ENCODE measurements at places on chromosomes 6 and 20.
A peak's percentile ranks its signal among the peaks of the same experiment; 100 is the strongest.

DNA sequence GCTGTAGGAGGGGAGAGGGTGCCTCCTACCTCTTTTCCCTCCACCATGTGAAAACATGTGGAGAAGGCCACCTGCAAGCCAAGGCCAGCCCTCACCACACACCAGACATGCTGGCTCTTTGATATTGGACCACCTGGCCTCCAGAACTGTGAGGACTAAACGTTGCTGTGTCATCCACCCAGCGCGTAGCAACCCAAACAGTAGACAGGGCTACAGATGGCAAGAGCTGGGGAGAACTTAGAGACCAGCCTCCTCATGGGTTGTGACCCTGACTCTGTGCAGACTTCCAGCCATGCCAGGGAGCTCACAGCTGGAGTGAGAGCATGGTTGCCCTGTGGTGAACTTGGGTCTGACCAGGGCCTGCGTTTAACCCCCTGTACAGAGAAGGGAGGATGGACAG is 195.9 kb upstream of the CST7 start:
- peak; percentile 25 for DNase-seq

DNA sequence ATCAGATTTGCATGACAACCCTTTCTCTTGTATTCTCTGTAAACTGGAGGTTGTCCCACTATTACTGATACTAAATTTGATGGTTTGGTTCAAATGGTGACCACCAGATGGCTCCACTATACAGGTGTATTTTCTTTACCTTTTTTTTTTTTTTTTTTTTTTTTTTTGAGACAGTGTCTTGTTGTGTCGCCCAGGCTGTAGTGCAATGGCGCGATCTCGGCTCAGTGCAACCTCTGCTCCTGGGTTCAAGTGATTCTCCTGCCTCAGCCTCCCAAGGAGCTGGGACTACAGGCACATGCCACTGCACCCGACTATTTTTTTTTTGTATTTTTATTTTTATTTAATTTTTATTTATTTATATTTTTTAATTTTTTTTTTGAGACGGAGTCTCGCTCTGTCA is 6.6 kb upstream of the WTAP start:
- DNase-seq, result no peak

GRCh38 chr6:44658571-44658970 is 271.1 kb downstream of the CDC5L start:
- no peak for DNase-seq

- DNase-seq, result no peak
These were observed 572 bp upstream of the ZDHHC14 start for GRCh38 chr6:157380458-157380778.

GRCh38 chr6:45648262-45648620 is 270.5 kb upstream of the SUPT3H start:
- DNase-seq, result peak; percentile 47

GRCh38 chr6:25340431-25341202 is 61.4 kb downstream of the CARMIL1 start:
- DNase-seq, result no peak

DNA sequence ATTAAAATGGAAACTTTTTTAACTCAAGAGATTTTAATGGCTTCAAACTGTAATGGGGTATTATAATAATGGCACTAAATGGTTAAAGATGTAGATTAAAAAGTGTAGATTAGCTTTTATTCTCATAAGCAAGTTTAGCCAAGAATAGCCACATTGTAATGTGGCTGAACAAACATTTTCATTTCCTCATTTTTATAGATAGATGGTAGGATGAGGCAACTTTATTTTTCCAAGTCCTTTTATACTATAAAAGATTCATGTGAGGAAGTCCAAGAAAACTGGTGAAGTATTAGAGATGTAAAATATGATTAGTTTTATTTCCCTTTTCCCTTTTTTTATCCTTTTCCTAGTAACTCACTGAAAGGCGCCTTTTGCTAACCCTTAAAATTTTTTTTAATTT is 88.8 kb downstream of the ATRN start:
- no peak for DNase-seq

- DNase-seq, result no peak
These were observed 1.6 kb upstream of the NPBWR2 start for GRCh38 chr20:64108731-64109681.

DNA sequence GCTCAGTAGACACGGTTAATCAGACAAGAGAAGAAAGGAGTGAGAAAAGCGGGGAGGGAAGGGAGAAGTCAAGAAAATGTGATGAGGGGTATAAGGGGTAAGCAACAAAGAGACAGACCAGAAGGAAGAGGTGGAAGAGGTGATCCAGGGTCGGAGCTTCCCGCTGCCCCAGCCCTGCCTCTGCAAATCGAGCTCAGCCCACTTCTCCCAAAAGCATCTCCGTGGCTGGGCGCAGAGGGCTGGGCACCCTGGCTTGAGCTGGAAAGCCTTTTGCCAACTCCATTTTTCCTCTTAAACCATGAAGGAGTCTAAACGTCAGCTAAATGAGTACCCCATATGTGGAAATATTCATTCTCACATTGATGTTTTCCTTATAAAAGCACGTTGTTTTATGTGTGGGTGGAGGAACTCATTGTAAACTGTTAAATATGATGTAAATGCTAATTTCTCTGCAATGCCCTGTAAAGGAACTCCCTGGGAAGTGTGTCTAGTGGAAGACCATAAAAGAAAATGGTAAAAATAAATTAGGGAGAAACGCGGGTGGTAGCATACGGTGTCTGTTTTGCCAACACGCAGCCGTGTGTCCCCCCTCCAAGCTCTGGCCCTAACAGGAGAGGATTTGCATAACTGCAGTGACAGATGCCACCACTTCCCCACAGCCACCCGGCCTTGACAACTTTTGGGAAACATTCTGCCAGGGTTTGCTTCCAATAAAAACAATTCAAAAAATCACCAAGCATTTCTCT is 55.2 kb upstream of the MAFB start:
- DNase-seq, result no peak

DNA sequence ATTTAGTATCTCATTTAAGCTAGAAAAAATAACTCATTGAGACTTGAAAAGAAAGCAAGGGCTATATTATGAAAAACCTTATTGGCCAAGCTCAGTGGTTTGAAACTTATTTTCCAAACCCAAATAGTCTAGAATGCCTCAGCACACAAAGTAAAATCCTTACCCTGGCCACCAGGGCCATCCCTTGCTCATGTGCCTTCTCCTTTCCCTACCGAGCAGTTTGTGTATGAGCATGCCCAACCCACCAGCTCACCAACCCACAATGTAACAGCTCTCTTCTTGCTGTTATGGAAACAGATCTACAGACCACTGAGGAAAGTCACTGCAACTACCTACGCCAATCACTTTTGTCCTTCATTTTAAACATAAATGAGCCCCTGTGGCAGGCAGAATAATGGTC is 79.6 kb upstream of the CARMIL1 start:
- no peak for DNase-seq

DNA sequence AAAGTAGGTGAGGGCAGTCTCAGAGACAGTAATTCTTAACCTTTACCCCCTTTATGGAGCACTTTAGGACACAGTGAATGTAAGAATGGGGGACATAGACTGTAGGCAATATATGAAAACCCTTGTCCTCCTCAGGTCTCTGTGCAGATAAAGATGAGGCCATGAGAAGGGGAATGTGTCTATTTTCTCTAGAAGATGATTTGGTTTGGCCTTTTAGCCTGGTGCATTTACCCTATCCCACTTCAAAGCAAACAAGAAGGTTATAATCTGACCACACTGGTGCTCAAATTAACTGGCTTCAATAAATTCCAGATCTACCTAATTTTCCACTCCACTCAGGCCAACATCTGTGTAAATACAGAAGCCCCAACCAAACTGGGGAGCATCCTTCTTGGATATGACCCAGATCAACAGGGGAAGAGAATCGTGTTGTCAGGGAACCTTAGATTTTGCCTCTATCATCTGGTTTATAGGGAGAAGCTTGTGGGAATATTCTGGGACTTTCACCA is 42.4 kb downstream of the RIPOR2 start:
- no peak for DNase-seq

DNA sequence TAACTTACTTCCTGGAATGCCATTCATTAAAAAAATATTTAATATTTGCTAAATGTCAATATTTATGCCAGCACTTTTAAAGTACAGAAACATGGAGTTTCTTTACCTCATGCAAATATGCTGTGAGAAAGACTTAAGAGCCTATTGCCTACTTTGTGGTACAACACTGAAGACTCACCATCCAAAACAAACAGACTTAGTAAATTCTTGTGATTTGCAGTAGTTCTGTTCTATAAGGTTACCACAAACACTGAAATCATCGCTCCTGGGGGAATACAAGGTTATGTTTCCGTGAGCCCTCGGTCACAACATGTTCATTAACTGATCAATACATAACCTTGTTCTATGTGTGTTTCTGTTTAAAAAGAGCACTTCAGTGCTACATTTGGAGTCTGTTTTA is 78.3 kb downstream of the ATG5 start:
- no peak for DNase-seq

DNA sequence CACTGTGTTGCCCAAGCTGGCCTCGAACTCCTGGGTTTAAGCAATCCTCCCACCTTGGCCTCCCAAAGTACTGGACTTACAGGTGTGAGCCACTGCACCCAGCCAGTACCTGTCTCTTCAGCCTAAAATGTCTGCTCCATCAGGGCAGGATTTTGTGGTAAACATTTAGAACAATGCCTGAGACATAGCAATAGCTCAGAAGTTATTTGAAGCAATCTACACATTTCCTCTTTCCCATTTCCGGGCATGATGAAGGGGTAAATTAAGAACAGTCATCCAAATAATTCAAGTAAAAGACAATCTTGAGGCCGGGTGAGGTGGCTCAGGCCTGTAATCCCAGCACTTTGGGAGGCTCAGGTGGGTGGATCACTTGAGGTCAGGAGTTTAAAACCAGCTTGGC is 69.0 kb upstream of the ZNF217 start:
- no peak for DNase-seq

- peak; percentile 85 for DNase-seq
These were observed 26.4 kb upstream of the PTGIS start for GRCh38 chr20:49594143-49594930.

GRCh38 chr6:151447237-151447636 is 4.7 kb downstream of the RMND1 start:
- DNase-seq, result no peak

GRCh38 chr6:71203206-71203605 is 85.4 kb upstream of the OGFRL1 start:
- no peak for DNase-seq

DNA sequence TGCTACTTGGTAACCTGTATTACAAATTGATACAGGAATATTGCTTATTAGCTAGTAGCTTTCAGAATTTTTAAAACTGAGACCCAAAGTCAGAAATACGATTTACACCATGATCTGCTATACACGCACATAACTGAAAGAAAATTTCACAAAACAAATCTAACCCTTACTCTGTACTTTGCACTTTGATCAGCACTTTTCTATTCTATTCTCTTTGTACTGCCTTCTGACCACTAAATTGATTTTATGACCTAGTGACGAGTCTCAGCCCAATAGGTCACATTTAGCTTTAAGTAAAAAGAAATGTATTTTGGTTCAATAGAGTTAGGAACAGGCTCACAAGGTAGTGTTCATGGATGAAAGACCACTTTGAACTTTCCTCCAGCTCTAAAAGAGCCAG is 252.5 kb downstream of the TBX18 start:
- no peak for DNase-seq

GRCh38 chr6:31897612-31898382 is at the start of gene EHMT2:
Gene EHMT2, minus strand, starts transcription at chr6:31897698. Its CDS starts 21 bp downstream, at chr6:31897677.
- DNase-seq, result peak; percentile 92

GRCh38 chr6:19713984-19714383 is 123.2 kb upstream of the ID4 start:
- DNase-seq, result no peak

GRCh38 chr6:168526841-168527281 is 85.9 kb downstream of the SMOC2 start:
- DNase-seq, result no peak

DNA sequence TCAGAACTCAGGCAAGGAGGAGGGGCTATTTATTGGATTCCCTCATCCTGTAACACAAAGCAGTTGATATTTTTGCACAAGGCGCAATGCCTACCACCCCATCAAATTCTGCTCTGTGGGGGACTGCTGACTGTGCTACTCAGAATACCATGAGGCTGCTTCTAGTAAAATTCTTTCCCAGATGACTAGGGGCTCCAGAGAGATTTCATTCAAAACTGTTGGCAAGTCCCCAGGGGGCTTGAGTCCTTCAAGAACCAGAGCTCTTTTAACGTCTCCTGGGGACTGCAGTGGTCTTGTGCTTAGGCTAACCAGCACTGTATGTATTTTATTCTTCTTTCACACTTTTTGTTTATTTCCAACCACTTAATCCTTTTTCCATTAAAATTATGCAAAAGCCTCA is 365.9 kb upstream of the AGPAT4 start:
- no peak for DNase-seq

GRCh38 chr20:2086177-2086979 is 15.2 kb upstream of the STK35 start:
- DNase-seq, result no peak

DNA sequence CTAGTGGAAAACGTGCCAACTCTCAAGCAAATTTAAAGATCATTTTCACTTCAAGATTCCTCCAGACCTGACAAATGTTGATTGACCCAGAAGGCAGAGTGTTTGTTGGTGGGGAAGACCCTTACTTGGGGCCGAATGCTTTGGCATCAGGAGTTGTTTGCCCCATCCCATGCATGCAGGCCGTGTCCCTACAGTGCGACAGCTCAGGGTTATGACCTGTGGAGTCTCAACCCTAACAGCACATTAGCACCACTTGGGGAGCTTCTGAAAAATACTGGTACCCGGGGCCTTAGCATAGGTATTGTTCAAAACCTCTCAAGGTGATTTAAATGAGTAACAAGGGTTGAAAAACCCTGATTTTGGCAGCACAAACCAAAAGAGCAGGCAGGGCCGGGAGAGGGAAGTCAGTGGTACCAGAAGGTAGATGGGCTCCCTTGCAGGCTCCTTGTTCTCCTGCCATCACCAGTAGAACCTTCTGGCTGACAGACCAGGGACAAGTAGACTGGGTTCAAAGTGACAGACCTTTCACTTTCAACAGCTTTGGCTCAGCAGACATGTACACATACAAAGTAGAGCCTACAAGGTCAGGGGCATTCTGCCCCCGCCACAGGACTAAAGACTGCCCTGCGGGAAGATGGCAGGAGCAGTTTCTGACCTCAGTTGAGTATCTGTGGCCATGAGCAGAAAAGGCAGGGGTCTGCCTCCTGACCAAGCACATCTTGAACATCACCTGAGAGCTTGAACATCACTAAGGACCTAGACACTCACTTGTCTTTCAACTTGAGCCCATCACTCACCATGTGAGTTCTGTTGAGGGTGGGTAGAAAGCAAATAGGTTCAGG is 39.6 kb downstream of the PLCG1 start:
- DNase-seq, result peak; percentile 47

GRCh38 chr6:116170358-116171057 is 44.6 kb upstream of the COL10A1 start:
- no peak for DNase-seq

GRCh38 chr6:167091805-167092107 is 31.1 kb upstream of the CCR6 start:
- no peak for DNase-seq

Data from activated CD8-positive, alpha-beta memory T cell treated with anti-CD3 and anti-CD28 coated beads, Interleukin-2, amount 50 U/mL, for 48 hours (primary cell).